ENCODE measurements at places on chromosomes 13 and 19.

GRCh38 chr19:11375143-11375948, 880 bp downstream of the SWSAP1 start:
- DNase-seq, result no peak

DNA sequence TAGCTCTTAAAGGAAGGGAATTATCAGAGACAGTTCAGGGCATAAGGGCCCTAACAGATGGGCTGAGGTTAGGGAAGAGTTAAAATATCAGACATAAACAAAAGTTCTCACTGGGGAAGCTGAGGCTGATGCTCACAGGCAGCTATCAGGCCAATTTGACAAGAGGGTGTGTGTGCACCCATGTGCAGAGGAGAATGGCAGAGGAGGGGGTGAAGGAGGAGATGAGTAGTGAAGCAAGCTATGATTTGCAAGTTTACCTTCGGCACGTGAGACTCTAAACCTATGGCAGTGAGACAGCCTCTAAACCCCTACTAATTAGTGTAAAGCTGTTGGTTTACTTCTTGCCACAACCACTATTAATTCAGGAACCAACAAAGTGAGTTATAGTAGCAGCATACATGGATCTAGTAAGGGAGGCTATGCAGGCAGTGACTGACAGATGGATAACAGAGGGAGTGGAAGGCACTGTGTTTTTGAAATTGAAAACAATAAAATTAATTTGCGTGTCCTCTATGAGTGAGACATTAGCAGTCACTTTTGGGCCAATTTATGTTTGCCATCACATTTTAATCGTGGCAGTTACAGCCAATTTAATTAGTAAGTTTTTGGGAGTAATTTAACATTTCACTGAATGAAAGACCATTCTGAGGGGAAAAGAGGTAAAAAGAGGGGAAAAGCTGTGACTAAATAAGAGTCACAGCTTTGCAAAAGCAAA, 99.6 kb upstream of the HTR2A start:
- DNase-seq, result no peak

DNA sequence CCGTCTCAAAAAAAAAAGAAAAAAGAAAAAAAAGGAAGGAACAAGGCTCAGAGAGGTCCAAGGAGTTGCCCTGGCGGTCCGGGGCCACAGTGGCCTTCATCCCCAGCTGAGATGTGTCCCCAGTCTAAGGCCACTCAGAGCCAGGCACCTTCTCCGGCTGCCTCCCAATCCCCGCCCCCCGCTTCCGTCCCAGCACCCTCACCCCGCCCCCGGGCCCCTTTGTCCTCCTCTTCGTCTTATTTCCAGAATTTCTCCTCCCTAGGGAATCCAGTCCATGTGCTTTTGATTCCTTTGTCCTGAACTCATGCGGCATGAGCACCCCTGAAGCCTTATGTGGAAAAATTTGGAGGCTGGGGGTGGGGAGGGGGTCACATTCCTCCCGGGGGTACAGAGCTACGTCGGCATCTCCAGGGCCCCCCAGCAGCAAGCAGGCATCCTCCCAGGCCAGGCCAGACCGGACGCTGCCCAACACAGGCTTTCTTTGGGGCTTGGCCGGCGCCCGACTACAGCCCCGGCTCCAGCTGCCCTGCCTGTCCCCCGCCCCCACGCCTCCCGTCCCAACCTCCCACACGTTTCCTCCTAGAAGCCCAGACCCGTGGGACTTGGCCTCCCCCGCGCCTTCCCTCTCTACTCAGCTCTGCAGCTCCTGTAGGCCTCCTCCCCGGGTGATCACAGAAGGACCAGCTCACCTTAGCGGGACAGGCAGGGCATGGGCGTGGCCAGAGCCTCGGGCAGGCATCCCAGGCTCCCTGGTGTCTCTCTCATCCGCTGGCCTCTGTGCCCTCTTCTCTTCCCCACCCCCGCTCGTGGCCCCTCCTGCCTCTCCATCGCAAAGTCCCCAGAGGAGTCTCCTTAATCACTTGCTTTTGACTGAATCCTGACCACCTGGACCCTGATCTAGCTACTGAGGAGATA, 17.8 kb upstream of the ADGRE5 start:
- no peak for DNase-seq

DNA sequence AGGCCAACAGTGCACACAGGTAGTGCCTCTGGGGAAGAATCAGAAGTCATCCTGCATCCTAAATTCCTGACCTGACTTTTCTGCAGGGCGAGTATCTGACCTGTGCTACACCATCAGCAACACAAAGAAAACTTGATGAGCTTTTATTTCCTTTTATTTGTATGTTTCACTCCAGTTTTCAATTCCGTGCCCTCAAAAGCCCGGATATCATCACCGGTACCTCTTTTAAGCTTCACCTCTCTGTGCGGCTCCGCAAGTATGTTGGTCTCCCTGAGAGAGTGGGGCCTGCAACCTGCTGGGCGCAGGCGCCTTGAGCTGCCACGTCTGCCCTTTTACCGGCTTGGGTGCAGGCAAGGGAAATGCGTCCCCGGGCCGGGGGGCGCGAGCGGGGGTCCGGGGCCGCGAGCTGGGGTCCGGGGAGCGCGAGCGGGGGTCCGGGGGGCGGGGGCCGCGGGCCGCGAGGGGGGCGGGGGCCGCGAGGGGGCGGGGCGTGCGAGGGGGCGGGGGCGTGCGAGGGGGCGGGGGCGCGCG, 4.3 kb upstream of the DUXA start:
- DNase-seq, result no peak

GRCh38 chr13:46077265-46077664, 24.7 kb upstream of the ZC3H13 start:
- DNase-seq, result no peak

GRCh38 chr13:113321546-113321945, 24.5 kb downstream of the LAMP1 start:
- no peak for DNase-seq

DNA sequence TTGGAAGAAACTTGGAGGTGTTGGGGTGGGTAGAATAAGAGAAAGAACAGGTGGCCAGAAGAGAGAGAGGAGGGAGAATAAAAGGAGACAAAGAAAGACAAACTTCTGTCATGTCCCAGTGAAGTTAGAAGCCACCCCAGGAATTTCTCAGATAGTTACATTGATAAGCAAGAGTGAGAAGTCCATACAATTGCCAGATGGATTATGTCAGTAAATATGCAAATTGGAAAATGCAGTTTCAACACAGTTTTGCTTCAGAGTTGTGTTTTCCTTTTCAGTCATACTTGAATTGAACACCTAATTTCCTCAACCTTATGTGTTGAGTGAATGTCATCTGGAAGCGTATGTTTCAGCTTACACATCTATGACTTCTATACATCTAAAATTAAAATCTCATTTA, 139.2 kb downstream of the RXFP2 start:
- DNase-seq, result no peak

DNA sequence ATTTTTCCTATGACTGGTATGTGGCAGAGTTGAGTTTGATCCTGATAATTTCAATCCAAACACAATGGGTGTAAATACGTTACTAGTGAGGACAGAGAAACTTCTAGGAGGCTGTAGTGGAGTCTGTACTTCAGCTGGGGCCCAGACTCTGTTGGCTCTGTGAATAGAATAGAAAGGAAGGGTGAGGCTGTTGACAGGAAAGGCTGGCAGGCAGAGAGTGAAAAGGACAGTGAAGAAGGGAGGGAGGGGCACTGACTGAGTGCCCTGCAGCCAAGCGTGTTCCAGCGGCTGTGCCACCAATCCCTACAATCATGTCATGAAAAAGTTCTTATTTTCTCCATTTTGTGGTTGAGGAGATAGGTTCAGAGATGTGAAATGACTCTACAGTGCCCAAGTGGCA, 80.5 kb downstream of the MBNL2 start:
- no peak for DNase-seq

DNA sequence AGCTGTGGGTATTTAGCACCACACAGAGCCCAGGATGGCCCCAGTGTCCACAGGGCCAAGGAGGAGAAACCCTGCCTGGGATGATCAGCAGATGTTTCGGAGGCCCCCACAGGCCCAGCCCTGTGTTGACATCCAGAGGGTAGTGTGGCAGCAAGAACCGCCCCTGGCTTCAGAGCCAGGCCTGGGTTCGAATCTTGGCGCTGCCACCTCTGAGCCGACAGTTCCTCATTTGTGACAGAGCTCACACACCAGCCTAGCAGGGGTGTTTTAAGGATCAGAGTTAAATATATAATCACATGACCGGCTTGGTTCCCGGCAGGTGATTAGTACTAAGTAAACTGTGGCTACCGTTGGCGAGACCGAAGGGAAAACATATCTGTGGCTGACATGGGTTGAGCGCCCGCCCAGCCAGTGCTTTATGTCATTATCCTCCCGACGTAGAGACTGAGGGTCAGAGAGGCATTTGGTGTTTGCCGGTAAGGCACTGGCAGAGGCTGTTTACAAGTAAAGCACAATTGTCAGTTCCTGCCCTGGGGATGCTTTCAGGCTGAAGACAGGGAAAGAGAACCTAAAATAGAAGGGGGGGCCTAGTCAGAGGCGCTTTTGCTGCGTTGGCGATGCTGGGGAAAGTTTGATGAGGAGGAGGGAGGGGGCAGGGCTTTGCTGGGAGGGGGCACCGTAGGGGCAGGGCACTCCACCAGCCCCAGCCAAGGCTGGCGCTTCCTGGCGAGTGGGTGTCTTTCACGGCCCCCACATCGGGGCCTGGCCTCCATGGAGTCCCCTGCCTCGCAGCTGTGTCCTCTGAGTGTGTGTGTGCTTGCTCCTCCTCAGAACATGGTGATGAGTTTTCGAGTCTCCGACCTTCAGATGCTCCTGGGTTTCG, 4.8 kb downstream of the PIAS4 start:
- DNase-seq, result no peak

- DNase-seq, result no peak
Measured at GRCh38 chr13:30338331-30338851, 31.0 kb upstream of the KATNAL1 start.

- no peak for DNase-seq
Measured at GRCh38 chr13:27487776-27488175, 37.4 kb upstream of the MTIF3 start.

GRCh38 chr13:53638040-53638439, 609.4 kb downstream of the OLFM4 start:
- no peak for DNase-seq

DNA sequence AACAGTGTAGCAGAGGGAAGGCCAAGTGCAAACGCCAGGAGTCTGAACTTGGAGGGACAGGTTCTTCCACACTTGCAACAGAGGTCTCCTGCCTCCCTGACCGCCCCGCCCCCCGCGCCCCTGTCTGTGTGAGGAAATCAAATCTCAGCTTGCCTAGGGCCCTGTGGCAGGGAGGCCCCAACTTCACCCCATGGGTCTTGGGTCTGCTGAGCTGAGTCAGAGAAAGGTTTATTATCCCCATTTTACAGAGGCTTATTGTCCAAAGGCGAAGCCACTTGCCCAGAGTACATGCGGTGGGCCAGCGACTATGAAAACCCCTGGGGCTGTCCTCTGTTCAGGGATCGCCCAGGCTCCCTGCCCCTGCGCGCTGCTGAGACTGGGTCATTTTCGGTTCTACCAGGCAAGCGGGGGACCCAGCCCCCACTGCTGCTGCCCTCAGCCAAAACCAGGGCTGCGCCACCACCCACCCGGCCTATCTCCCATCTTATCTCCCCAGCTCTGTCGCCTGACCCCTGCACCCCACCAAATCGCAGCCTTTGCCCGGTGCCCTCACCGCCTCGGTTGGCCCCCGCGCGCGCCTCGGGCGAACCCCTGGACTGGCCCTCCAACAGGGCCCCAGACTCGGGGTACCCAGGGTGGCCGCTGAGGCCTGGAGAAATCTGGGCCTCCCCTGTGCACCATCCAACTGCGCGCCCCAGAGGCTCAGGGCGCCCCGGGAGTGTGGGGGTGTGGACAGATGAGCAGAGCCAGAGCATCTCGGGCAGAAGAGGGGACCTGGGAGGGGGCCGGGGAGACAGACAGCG, 850 bp upstream of the CERS4 start:
- DNase-seq, result no peak

GRCh38 chr19:33678796-33679585, 57.2 kb downstream of the CHST8 start:
- DNase-seq, result no peak

- DNase-seq, result no peak
Measured at GRCh38 chr13:99656844-99657381, 155.6 kb downstream of the TM9SF2 start.

Data from Panc1 (cell line).